Activated B cell treated with CpG ODN at 0.5 μM for 24 hours (primary cell): ENCODE measurements at places on chromosomes 7 and 10. TPM values are rescaled to one million over a fixed set of nuclear protein-coding genes. Genes with fewer than 3 reads are reported as not detected.

GRCh38 chr7:102214477-102215072 is 72.1 kb upstream of the SH2B2 start:
- H3K27me3 ChIP-seq = no peaks in the 10 kb centered on the region
- DNase-seq = no peak
- peaks cover 17% of the 10 kb centered on the region for H3K4me1 ChIP-seq
- no peak overlapping the region for H3K4me3 ChIP-seq
- H3K36me3 ChIP-seq = peaks cover 30% of the 10 kb centered on the region

- H3K27ac ChIP-seq = no peak overlapping the region
- DNase-seq = no peak
- peaks cover 23% of the 10 kb centered on the region for H3K27me3 ChIP-seq
- H3K4me1 ChIP-seq = peaks cover 14% of the 10 kb centered on the region
These were observed 69.7 kb downstream of the CALML3 start for GRCh38 chr10:5594271-5595049.

The LRRC4 gene
- total RNA-seq = 0.07 and 0.16 TPM in 2 replicates

The PLCE1 gene
- total RNA-seq = not detected in 2 replicates

The TBX20 gene
- 0.10 and 0.11 TPM in 2 replicates for total RNA-seq
